ENCODE measurements at places on chromosomes 3 and 15.

DNA sequence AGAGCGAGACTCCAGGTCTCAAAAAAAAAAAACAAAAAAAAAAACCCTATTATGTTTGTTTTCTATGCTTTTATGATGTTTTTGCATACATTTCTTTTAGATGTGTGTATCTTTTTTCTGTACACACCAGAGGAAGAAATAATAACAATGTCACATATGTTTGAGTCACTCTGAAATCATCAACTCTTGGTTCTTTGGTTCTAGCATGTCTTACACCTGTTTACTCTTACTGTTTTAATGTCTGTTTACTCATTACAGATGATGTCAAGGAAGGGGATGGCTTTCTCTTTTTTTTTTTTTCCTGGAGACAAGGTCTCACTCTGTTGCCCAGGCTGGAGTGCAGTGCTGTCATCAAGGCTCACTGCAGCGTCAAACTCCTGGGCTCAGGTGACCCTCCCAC, 24.1 kb downstream of the RHOA start:
- DNase-seq = no peak

DNA sequence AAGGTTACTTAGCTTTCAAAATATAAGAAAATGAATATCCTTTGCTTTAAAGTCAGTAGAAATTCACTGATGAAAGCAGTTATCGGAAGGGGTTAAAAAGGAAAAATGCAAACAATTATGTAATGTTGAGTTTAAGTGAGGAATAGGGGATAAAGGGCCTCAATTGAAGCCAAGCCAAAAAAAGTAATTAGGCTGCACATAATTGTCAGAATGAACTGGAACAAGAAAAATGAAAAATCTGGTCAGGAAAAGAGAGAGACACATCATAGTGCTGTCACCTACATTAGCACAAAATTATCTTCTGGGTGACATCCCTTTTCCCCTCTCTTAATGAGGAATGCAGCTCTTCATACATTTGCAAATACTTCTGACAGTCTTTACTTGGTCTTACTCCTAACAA, 48.8 kb upstream of the PIK3R4 start:
- no peak for DNase-seq

DNA sequence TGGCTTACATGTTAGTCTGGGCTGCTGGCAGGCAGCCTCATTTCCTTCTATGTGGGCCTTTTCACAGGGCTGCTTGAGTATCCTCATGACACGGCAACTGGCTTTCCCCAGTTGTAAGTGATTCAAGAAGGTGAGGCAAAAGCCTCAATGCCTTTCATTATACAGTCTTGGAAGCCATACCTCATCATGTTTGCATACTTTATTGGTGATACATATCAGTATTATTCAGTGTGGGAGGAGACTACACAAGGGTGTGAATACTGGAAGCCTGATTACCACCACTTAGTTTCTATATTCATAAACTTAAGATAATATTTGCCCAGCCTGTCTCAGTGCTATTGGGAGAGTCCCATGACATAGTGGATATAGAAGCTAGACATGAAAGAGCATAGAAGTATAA, 346.8 kb downstream of the SOX2 start:
- DNase-seq = no peak

GRCh38 chr15:40412095-40412759, 6.6 kb downstream of the IVD start:
- DNase-seq = no peak

DNA sequence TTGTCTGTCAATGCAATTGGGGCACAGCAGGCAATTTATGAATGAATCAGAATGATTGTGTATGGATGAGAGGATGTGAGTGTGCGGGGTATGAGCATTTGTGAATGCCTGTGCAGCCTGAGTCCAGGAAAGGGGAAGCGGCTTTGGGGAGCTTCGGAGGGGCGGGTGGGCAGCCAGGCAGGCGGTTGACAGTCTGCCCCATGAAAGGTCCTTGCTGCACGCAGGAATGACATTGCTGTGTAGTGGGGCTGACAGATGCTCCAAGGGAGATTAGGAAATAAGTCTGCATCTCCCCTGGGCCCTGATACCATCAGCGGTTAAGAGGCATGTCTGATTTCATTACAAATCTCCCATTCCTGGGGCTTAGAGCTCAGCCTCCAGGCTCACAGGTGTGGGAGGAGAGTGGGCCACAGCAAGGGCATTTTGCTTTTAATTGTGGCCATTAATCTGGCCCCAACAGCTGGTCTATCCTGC, 26.4 kb upstream of the TSPAN3 start:
- DNase-seq = peak; percentile 40

- DNase-seq = no peak
Observed at GRCh38 chr15:41536866-41537265, 7.2 kb downstream of the RPAP1 start.

DNA sequence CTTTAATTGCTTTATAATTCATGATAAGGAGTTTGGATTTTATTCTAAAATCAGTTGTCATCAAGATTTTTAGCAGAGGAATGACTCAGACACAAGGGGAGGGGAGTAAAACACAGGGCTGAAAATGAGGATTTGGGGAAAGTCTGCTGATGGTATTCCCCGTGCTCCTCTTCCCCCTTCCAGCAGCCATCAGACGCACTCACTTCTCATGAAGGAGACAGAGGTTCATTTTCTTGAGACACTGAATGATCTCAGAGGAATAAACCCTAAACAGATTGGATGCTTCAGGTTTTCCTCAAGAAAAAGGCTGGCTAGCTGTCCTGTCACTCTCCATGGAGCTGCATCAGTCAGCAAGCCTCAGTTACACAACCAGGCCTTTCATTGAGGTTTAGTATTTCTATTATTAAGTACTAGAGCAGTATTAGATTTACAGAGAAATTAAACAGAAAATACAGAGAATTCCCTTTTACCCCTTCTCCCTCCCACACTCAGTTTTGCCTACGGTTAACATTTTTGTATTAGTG, 166.4 kb downstream of the C3orf70 start:
- no peak for DNase-seq

Measured in B cell (primary cell).